ENCODE measurements at places on chromosomes 16 and 17. TPM values are rescaled to one million over a fixed set of nuclear protein-coding genes. Genes with fewer than 3 reads are reported as not detected.

DNA sequence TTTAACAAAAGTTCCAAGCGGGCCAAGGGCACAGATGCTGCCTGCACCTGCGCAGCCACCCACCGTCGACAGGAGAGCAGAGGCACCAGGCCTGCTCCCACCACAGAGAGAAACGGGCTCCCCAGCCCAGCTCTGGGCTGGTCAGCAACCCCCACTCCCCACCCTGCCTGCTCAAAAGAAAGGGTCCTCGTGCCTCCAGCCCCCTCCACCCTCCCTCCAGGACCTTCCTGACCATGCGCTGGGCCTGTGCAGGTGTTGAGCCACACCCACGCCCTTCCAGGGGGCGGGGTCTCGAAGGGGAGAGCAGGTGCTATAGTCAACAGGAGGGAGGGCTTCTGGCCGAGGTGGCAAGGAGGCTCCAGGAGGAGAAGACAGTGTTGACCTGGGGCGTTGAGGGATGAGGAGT, 25.3 kb downstream of the ZNF778 start:
- DNase-seq: no peak

Gene SYCE1L
- total RNA-seq: not detected

DNA sequence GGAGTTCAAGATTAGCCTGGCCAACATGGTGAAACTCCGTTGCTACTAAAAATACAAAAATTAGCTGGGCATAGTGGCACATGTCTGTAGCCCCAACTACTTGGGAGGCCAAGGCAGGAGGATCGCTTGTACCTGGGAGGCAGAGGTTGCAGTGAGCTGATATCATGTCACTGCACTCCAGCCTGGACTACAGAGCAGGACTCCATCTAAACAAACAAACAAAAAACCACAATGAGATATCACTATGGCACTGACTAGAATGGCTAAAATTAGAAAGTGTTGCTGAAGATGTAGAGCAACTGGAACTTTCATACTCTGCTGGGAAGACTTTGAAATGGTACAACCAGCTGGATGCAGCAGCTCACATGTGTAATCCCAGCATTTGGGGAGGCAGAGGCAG, 6.5 kb upstream of the TNK1 start:
- DNase-seq: no peak

DNA sequence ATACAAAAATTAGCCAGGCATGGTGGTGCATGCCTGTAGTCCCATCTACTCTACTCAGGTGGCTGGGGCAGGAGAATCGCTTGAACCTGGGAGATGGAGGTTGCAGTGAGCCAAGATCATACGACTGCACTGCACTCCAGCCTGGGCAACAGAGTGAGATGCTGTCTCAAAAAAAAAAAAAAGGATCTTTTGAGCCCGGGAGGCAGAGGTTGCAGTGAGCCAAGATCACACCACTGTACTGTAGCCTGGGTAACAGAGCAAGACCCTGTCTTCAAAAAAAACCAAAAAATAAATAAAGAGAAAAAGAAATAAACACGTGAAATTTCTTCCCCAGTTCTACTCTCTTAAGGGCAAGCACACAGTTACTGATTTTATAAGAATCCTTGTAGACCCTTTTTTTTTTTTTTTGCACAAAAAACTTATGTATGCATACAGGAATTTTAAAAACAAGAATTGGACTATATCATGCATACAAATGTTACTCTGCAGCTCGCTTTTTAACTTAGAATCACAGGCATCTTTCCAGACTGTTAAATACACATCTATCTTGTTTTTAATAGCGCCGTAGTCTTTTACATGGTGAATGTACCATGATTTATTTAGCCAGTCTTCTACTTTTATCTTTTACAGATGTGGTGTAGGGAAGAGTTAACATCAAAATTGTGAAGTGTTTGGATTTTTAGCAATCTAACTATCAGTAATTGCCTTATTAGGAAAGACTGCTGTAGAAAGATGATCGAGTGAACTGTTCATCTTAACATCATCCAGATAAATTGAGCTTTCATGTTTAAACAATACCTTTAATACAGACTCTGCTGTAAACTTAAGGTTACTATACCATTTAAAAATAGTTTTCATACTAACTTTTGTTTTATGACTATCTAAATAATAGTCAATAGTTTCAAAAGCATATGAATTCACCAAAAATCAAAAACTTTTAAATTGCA, 14.6 kb downstream of the CDH3 start:
- no peak for DNase-seq

GRCh38 chr16:60060731-60061130, 1326.6 kb upstream of the GOT2 start:
- no peak for DNase-seq

Gene ZNF500
- total RNA-seq: 7.0 TPM

DNA sequence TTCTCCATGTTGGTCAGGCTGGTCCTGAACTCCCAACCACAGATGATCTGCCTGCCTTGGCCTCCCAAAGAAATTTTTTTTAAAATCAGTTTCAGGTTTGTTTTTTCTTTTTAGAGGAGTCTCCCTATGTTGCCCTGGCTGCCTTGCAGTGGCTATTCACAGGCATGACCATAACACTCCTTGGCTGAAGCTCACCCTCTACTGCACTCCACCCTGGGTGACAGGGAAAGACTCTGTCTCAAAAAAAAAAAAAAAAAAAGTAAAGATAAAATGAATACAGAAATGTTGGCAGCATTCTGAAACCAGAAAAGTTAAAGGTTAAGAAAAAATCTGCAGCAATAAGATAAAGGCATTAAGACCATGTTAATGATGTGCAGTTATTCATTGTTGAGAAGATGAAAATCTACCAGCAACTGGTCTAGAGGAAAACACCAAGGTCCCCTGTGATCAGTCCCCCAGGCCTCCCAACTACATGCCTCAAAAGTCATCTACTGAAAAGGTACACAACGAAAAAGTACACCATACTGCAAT, 15.1 kb downstream of the YWHAE start:
- no peak for DNase-seq

Gene KRT16
- not detected for total RNA-seq

Gene PLXDC1
- 3.2 TPM for total RNA-seq

Gene LGALS9C
- total RNA-seq: 1.0 TPM

- no peak for DNase-seq
Observed at GRCh38 chr17:81053041-81053970, 18.4 kb downstream of the BAIAP2 start.

DNA sequence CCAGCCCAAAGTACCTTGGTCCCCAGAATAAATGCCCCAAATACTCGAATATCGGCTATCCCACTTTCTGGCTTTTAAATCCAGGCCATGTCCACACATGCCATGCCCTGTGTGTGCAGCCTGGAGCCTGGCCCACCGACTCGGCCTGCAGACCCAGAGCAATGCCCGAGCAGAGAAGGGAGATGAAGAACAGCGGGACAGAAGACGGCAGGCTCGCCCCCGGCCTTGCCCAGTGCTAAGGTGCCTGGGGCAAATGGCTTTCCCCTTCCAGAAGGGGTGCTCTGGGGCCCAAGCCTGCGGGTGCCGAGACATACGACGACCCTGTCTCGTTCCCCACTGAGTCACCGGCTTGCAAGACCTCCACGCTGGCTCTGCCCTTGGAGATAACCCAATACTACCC, 8.0 kb downstream of the CLUH start:
- peak; percentile 48 for DNase-seq

- no peak for DNase-seq
Observed at GRCh38 chr17:37079735-37080134, 131.0 kb downstream of the AATF start.

Gene WNK4
- total RNA-seq: not detected

DNA sequence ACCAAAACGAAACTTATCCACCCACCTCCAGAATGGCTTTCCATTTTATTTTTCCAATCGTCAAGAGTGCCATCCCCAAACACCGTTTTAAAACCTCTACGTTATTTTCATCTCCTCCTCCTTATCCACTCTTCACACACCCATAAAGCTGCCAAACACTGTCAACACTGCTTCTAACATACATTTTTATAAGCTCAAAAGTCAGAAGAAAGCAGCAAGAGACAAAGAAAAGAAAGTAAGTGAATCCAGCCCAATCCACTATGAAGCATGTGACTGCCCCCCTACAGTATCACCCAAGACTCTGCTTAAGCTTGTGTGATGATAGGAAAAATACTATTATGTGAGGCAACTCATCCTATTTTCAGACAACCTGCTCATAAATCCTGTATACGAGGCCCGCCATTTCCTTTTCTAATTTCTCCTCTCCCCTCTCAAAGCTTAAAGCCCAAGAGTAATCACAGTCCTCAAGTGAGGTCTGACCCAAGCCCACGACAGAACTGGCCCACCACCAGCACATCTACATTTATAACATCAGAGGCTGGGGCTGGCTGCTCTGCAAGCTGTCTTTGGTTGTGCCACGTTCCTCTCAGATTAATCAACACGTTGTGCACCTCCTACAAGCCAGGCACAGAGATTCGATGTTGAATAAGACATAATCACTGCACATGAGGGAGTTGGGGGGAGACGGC, 16.3 kb downstream of the USP31 start:
- DNase-seq: no peak

DNA sequence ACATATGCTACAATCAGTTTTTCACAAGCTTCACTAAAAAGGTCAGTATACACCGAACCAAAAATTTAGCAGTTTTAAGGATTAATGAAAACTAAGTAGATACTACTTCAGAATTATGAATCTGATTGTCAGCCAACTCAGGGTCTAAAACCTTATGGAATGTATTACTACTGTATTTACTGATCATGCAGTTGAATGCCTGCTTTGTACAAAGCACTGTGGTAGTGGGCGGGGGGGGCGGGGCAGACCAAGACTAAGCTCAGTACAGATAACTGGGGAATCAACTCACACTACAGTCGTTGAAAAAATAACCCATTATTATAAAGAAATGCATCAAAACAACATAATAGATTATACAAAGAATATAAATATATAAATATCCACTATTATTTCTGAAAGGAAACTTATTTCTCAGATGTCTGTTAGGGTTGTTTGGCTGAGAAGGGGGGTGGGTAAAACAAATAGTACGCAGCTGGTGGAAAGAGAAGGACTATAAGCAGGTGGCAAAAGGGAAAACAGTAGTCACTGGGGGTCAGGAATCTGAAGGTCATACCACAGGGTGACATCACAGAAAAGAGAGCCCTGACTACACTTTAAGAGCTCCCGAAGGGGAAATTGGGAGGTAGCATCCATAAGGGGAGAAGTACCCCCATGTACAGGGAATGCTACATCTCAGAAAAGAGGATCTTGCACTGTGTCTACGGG, 109.4 kb upstream of the AXIN2 start:
- no peak for DNase-seq

DNA sequence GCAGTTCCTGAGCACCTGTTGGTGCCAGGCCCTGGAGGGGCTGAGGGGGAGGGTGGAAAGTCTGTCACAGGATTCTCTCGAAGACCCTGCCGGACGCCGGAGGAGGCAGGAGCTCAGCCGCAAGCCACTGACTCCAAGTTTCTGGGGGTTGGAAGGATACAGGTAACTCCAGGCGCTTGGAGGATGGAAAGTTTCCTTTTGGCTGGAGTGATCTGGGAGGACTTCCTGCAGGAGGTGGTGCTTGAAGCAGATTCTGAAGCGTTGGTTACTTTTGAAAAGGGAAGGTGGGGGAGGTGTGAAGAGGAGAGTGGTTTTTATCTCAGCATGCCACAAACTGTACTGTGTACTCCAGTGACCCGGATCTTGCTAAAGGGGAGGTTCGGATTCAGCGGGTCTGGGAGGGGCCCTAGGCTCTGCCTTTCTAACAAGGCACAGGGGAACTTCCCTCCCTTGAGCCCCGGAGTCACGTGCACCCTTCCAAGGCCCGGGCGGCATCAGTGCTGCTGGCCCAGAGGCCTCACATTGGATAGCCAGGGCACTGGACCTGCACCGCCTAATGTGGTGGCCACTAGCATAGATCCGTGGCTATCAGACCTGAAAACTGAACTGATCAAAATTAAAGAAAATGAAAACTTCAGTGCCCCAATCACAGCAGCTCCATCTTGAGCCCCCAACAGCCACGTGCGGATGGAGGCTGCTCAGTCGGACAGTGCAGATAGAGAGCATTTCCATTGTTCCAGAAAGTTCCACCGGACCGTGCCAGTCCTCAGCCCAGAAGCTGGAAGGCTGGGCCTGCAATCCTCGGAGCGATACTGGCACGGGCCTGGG, 42.2 kb upstream of the GSE1 start:
- peak; percentile 37 for DNase-seq

Gene ZFP90
- 6.9 TPM for total RNA-seq

DNA sequence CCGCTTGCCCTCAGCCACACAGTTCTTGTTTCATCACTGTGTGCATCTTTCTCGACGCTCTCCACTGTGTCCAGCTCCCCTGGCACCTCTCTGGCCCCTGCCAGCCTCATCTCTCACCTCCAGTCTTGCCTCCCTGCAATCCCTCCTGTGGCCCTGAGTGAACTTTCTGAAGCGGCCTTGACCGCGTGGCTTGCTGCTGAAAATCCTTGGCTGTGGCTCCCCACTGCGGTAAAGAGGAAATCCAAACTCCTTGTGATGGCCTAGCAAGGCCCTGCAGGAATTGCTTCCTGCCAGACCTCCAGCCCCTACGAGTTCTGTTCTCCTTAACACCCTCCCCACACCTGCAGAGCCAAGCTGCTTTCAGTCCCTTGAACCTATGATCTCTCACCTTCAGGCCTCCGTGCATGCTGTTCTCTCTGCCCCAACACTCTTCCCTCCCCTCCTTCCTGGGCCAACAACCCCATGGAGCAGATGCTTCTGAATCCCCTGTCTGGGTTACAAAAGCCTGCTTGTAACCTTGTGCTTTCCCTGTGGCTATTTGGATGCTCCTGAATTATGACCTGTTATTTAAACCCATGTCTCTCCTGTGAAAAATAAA, 33.6 kb upstream of the BRD7 start:
- DNase-seq: no peak

- no peak for DNase-seq
Observed at GRCh38 chr16:995087-995486, 13.5 kb downstream of the SOX8 start.

- no peak for DNase-seq
Observed at GRCh38 chr16:27238016-27238587, 30.5 kb downstream of the NSMCE1 start.

Gene C17orf100
- total RNA-seq: 0.34 TPM

Gene ZNF319
- total RNA-seq: 8.8 TPM

DNA sequence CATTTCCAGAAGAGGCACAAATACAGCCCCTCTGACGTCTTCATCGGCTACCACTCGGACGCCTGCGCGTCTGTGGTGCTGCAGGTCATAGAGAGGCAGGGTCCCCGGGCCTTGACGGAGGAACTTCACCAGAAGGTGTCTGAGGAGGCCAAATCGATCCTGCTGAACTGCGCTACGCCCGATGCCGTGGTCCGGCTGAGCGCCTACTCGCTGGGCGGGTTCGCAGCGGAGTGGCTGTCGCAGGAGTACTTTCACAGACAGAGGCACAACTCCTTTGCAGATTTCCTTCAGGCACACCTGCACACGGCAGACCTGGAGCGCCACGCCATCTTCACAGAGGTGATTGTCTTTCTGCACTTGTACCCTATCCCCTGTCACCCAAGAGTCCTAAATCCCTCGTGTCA, 67.0 kb upstream of the ENDOV start:
- DNase-seq: no peak

GRCh38 chr17:52181782-52182181, 23.3 kb upstream of the CA10 start:
- DNase-seq: no peak

Gene DNAAF1
- not detected for total RNA-seq

DNA sequence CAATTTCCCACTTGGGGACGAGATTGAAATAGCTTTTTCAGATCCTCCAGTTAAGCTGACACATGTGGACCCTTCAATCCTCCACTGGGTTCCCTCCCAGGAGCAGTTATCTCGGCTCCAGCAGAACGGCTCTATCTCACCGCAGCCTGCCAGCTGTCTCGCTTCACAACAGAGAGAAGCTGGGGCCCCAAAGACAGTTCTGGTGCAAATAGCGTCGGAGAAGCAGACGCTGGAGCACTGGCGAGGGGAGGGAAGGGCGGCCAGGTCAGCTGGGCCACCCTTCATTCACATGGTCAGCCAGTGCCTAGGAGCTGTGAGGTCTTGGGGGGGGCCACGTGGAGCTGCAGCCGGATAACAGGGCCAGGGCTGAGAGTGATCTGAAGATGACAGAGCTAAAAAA, 141.3 kb upstream of the SDK2 start:
- no peak for DNase-seq

Measured in psoas muscle (tissue), 8 donors.